ENCODE measurements at places on chromosomes 3 and 15.
A peak's percentile ranks its signal among the peaks of the same experiment; 100 is the strongest.

DNA sequence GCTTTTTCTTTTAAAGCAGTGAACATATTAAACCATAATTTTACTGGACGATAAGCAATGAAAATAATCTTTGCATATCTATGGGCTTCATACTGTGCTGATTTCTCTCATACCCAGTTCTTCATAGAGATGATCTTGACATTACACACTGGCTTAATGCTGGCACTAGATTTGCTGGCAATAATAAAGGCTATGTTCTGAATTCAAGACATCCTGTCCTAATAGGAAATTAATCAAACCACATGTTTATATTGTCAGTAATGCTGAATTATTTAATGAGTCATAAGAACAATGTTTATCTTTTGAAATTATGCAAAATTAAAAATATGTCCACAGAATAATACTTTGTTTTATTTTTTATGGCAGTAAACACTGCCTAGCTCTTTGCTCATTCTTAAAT, 643.2 kb downstream of the OTOL1 start:
- no peak for DNase-seq

DNA sequence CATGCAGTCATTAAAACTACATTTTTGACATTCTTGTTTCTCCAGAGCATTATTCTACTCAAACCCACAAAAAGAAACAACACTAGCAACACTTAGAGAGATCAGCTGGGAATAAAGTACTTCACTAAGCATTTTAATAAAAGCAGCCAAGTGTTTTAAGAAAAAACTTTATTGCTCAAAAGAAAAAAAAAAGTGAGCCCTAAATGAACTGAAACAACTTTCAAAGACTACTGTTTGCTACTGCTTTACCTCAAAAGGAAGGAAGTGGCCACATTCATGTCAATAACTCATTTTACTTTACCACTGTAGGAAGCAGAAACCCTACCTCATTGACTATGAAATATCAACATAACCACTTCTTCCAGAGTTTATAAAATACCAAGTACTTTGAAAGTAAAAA, 91.3 kb downstream of the UACA start:
- DNase-seq, result no peak

- no peak for DNase-seq
These were observed 66.8 kb upstream of the C2CD4B start for GRCh38 chr15:62231856-62232255.

DNA sequence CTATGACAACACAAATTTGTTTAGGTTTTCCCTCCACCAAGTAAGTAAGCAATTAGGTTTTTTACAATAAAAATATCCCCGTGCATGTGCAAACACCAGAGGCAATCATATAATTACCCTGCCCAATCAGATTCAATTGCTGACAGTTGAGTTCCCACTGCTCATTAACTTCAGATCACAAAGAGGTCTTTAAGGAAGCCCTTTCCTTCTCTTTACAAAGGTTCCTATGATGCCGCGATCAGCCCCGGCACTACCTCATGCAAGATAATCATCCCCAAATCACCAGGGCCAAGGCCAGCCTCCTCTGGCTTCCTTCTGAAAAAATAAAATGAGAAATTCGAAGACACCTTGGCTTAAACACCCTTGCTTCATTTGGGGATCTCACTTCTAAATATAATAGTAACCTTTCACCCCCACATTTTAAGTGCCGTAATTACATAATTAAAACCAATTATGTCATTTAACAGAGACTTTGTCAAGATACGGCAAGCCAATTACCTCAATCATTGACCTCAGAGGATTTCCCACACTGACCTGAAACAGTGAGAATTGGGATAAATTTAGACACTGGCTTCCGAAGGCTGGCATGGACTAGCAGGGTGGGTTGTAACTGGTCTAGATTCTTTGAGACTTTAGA, 121.3 kb upstream of the WNT5A start:
- no peak for DNase-seq

DNA sequence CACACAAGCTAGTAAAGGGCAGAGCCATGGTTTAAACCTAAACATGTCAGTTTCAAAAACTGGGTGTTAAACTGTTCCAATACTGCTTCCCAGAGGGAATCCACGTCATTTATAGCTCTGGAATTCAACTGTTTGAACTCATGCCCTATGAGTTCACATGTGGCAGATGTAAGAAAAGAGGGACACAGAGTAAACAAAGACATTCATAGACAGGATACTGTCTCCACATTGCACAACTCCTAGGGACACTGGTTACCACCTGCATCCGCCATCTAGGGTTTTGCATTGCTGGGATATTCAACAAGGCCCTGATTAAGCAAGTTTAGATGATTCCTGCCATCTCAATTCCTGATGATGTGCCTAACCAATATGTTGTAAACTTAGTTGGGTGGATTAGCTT, 134.1 kb upstream of the COL8A1 start:
- DNase-seq, result no peak

DNA sequence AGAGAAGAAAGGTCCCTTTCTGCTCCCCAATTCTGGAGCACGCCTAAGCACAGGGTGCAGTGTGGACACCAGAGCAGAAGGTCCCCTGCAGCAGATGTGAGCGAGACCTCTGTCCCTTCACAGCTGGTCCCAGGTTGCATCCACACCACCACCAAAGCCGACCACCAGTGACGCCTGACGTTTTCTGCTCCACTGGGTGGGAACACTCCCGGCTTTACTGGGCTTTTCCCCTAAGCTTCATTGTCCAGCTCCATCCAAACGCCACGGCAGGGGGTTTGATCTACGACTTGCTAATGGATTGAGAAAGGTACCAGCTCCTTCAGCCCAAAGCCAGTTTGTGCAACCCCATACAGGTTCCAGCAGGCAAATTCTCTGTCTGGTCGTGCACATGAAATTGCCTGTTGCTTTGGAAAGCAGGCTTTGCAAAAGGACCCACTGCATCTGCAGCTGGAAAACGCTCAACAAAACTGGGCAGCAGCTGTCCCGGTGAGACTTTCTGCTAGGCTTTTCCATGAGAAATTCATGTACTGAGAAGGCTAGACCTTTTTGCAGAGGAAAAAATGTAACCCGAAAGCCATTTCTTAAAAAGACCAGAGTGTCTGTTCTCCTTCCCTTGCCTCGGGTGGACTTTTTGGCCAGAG, 31.1 kb downstream of the ADAMTS17 start:
- DNase-seq, result peak; percentile 25

- no peak for DNase-seq
These were observed 639 bp downstream of the MKRN3 start for GRCh38 chr15:23566071-23566554.

DNA sequence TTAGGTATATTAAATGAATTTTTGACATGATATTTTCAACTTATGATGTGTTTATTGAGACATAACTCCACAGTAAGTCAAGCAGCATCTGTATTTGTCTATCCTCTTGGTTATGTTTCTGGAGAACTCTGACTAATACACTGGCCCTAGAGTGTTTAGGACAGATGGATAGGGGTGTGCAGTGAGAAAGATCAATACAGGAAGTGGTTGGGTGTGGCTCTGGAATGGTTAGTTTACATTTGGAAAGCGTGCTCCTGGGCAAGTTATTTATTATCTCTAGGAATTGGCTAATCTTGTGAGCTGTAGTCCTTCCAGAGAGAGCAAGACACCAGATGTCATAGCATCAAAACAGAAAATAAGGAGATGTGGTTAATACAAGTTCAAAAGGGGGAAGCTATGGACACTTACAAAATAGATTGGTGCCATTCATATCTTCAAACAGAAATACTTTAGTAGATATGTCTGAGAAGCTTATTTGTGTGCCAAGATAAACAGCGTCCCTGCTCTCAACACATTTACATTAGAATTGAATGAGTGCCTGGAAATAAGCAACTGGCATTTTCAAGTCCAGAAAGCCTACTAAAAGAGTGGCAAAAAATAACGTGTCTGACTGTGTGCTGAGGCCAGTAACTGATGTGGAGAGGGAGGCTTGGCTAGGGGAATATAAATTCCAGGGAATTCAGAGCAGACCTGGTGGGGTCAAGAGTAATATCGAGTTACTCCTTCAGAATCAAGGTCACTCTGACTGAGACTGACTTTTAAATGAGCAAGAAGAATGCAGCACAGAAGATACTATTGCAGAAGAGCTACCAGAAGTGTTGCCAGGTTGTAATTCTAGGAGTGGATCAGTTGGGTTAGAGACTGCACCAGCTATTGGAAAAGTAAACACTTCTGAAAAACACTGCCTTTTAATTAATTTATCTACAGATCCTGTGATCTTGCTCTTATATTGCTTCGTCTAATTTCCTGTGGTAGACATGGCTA, 33.4 kb upstream of the PLAAT1 start:
- DNase-seq, result no peak

DNA sequence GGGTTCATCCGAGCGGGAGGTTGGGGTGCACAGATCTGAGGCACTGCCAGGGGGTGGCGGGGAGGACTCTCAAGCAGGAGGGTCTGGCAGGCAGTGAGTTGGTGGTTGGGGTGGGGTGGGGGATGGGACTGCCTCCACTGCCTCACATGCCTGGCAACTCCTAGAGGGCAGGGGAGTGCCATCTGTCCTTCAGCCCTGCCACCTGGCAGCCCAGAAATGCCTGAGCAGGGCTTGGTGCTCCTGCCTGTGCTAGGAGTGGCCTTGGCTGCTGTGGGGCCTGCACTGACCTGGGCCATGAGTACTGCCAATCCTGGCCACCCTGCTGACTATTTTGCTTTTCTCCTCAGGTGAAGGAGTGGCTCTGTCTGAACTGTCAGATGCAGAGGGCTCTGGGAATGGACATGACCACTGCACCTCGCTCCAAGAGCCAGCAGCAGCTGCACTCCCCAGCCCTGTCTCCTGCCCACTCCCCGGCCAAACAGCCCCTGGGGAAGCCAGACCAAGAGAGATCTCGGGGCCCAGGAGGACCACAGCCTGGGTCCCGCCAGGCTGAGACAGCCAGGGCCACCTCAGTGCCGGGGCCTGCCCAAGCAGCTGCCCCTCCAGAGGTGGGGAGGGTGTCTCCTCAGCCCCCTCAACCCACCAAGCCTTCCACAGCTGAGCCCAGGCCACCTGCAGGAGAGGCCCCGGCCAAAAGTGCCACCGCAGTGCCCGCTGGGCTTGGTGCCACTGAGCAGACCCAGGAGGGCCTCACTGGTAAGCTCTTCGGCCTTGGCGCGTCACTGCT, 32.0 kb upstream of the APEH start:
- no peak for DNase-seq

DNA sequence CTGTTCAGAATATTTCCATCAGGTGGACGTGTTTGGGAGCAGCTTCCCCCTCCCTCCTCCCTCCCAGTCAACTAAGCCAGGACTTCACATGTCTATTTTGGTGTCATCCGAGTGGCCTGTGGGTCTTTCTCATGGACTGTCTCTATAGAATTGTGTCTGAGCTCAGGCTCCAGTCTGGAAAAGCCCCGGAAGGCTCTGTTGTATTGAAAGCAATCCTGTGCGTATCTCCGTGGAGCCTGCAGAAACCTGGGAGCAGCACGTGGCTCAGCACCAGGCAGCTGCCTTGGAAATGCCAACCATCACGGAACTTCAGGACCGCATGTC, 25.2 kb downstream of the COLQ start:
- DNase-seq, result no peak

DNA sequence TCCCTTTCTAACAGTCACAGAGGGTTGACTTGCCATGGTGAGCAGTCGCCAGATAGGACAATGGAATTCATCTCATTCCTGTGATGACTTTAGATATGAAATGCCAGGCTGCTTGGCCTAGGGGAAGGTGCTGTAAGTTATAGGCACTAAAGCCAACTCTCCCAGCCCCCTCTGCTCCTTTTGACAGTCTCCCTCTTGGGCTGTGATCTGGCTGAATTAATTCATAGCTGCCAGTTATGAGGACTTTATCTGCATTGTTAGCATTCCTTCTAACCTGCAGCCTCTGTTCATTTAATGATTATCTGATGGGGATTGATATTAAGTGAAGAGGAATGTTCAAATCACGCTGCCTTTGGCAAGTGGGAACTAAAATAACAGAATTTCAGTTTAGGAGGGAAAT, 427.1 kb upstream of the RASGRP1 start:
- no peak for DNase-seq

DNA sequence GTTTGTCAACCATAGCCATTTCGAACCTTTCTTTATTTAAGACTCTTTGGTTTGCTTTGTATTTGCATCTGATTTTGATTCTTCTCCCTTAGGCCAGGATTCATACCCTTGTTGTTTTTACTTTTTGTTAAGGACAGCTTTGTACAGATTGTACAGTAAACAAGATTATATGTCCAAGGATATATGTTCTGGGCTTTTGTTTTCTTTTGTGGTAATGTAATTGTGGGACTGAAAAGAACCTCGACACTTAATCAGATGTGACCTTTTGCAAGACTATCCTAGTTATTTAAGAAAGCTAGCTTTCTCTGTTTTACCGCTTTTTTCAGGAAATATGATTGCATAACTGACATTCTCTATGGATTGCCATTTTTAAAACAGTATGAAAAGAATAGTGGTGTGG, 67.0 kb upstream of the SAMMSON start:
- no peak for DNase-seq

DNA sequence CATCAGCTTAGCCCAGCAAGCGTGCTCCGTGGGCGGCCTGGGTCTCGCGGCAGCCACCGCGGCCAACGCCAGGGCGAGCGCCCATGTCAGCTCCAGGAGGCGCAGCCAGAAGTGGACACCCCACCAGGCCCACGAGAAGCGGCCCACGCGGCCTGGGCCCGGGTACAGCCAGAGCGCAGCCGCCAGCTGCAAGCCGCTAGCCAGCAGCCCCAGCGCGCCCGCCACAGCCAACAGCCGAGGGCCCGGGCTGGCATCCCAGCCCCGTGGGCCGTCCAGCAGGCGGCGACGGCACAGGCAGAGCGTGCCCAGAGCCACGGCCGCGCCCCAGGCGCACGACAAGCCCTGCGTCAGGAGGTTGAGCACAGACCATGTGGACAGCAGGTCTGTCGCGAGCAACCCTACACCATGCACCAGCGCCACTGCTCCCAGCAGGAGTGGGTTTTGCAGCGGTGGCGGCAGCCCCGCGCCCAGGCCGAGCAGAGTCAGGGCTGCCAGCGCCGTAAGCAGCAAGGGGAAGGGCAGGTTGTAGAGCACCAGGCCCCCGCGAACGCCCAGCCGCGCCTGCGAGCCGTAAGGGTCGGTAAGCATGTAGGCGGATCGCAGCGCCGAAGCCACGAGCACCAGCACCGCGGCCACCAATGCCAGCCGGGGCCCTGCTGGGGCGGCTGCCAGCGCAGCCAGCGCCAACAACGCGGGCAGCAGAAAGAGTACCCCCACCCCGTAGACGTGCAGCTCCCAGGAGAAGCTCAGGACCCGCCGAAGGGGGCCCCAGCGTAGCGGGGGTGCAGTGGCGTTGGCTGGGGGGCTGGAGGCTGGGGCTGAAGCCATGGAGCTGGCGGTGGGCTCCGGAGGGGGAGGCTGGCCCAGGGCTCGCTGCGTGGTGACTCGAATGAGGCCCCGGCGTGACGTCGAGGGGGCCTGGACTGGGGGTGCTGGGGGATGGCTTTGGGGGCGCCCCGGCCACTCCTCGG, 4.9 kb downstream of the PRRT3 start:
- DNase-seq, result peak; percentile 74

DNA sequence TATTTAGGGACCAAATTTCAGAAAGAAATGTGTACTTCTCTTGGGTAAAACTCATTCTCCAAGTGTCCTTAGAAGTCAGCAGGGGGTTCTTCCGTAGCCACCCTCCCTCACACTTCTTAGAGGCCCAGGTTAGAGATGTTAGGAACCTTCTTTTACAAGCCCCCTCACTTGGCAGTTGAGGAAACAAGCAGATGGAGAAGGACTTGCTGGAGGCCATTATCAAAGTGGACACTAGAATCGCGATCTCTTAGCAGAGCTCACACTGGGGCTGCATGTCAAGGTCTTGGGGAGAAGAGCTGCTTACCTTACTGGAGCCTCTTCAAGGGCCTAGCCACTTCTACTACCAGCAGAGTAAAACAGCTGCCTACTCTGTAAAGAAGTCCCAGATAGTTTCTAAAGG, 69.4 kb upstream of the POLG start:
- no peak for DNase-seq
